ENCODE measurements at places on chromosomes 13 and 19.

DNA sequence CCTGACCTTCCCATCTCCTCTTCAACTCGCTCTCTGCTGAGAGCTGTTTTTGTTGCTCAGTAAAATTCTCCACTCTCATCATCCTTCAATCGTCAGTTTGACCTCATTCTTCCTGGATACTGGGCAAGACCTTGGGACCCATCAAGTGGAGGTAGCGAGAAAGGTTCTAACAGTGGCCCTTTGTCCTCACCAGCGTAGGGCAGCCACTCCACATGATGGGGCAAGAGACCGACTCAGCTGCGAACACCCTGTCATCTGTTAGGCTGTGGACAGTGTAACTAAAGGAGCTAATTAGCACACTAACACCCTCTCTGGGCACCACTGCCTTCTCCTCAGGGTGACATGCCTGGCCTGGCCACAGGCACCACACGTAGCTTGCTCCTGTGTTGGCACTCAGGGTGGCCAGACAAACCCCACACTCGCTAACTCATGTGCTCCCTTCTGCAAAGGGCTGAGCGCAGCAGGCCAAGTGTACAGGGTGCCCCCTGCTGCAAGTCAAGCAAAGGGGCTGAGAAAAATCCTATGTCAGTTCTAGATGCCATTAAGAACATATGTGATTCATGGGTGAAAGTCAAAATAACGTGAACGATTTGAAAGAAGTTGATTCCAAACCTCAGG is 1216.0 kb downstream of the SLITRK5 start:
- DNase-seq: peak; percentile 56

GRCh38 chr19:6150289-6150688 is 14.8 kb downstream of the ACSBG2 start:
- no peak for DNase-seq

DNA sequence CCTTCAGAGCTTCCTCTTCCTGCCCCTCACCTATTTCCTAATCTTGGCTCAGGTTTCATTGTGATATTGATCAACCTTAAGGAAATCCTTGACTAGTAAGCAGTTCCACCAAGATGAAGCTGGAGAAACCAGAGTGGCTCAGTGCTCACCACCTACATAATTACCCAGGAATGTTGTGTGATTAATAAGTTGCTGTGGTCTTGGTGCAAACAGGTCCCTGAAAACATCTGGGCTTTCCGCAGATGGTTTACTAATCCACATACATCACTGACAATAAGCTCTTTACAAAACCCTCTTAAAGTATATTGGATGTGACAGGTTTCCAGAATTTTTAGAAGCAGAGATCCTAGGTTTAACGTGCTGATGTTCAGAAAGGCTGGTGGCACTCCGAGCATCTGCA is 8.6 kb upstream of the SERP2 start:
- no peak for DNase-seq

DNA sequence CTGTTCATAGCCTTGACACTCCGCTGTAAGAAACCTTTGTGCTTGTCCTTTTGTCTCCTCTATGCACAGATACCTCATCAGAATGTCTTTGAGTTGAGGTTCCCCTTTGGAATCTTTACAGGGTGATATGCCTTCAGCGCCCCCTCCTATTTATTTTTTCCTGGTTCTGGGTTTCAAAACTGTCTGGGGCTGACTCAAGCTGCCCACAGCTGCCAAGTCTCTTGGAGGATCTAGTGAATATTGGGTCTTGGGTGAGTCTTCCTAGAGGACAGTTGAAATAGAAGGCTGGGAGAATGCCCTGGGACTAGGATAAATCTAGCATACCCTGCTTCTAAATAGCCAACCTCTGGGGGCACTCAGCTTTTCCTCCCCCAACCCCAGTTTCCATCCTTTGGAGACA is 930 bp downstream of the ZNF136 start:
- DNase-seq: no peak

DNA sequence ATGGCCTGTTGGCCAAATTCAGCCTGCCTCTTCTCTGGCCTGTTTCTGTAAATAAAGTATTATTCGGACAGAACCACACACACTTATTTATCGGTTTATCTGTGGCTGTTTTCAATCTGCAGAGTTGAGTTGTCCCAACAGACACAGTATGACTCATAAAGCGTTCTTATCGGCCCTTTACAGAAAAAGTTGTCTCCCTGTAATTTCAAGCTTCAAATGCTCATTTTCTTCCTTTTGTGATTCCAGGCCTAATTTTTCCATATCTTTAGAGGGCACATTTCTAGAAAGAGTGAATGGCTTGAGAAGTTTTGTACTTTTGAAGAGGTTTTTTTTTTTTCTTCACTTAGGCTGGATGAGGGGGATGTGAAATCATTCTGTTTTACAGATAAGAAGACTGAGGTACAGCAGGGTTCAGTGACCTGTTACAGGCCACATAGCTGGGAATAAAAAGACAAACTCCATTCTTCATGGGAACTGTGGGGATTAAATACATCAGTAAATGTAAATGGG is 440.9 kb downstream of the TSHZ3 start:
- DNase-seq: no peak

All from islet precursor cell (in vitro differentiated cells).